ENCODE measurements at places on chromosomes 6 and 20.

DNA sequence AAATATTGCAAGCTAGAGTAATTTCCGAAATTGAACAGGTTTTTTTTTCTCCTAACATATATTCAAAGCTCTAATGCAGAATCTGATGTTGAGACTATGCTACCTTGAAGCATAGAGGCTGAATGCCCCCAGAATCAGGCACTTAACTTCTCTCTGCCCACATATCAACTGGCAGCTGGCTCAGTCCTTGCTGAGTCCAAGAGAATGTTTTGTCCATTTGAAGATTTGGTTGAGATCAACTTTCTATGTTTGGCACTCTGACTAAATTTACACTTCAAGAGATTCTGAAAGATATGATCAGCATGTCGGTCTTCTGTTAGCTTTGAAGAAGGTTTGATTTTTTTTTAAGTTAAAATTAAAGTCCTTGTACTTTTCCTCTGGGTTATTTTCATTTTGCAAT lies 1298.1 kb downstream of the EPHA7 start:
- DNase-seq: no peak

DNA sequence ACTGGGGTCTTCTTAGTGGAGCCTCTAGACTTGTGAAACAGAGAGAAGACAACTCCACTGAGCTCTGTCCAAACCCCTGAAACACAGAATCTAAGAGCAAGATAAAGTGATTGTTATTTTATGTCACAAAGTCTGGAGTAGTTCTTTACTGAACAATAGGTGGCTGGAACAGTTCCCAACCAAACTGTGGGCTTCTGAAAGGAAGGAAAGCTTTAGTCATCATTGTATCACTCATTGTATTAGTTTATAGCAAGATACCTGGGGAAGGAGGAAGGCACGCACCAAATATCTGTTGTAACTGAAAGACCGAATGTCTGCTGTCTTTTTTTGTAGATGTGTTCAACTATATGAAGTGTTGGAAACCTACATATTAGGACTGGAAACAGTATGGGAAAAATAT lies 284.9 kb upstream of the TBX18 start:
- no peak for DNase-seq

GRCh38 chr6:118171852-118172251 lies 264.8 kb downstream of the SLC35F1 start:
- DNase-seq: no peak

DNA sequence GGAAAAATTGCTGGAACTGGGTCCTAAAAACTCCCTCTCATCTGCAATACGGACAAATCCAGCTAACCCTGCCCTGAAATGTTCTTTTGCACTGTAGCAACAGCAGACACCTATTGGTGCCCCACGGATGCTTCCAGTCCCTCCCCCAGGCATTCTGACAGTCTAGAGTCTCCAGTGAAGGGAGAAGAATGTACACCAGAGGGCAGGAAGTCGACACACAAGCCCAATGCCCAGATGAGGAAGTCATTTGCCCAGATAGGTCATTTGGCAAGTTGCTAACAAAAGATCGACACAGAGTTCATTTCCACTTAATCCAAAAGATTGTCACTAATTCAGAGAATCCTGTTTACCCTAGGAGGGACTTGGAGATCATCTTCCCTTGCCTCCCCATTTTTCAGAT lies 293.0 kb upstream of the PRDM1 start:
- no peak for DNase-seq

DNA sequence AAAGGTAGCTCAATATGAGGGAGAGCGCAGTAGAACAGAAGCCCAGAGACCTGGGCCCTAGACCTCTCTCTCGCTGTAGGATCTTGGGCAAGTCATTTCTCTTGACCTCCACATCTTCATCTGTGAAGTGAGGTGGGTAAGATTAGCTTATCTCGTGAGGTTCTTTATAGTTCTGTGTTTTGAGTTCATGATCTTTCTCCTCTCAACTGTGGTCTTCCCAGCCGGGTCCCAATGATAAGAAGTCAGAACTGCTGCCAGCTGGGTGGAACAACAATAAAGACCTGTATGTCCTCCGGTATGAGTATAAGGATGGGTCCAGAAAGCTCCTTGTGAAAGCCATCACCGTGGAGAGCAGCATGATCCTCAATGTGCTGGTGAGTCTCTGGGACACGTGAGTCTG lies 6.9 kb downstream of the PSMF1 start:
- no peak for DNase-seq

GRCh38 chr6:113671421-113671820 lies 185.7 kb upstream of the MARCKS start:
- DNase-seq: no peak

DNA sequence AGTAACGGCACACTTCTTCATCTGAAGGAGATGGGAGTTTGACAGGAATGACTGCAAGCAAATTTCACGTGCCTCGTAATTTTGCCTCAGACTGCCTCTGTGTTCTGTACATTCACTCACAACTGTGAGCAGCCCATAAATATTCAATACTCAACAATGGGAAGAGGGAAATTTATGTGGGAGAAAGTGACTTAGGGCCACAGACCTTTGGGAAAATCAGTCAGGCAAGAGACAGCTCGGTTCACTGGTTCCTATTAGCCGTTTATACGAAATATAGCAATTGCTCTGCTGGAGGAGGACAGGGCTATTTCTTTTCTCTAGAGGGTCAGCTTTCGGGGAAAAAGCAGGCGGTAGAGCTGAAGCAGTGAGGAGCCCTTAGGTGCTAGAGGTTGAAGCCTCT lies 28.0 kb downstream of the OPN5 start:
- DNase-seq: no peak

DNA sequence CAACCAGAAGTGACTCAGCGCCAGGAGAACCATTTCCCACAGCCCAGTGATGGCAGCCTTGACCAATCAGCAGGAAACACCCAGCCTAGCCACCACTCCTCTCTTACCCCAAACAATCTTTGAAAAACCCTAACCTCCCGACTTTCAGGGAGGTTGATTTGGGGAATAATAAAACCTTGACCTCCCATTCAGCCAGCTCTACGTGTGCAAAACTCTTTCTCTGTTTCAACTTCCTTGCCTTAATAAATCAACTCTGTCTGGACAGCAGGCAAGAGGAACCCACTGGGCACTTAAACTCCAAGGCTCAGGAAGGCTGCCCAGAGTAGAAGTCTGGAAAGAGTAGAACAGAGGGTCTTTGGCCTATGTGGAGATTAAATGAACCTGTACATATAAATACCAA lies 35.0 kb downstream of the SERPINB1 start:
- no peak for DNase-seq

DNA sequence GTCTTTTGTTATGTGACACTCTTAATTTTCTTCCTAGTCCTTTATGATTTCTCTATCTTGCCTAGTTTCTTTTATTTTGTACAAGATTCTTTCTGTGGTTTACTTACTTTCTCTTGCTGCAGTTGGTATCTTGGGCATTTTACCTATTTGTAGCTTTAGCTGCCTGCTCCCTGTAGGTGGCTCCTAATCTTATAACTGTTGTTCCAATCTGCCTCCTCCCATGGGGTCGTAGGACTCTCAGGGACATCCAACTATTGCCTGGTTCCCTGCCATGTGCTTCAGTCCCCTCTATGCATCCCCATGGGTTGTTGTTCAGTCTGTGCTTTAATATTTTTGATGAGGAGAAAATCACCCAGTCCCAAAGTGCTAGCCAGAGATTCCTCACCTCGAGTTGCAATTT lies 31.4 kb downstream of the RIN2 start:
- no peak for DNase-seq

DNA sequence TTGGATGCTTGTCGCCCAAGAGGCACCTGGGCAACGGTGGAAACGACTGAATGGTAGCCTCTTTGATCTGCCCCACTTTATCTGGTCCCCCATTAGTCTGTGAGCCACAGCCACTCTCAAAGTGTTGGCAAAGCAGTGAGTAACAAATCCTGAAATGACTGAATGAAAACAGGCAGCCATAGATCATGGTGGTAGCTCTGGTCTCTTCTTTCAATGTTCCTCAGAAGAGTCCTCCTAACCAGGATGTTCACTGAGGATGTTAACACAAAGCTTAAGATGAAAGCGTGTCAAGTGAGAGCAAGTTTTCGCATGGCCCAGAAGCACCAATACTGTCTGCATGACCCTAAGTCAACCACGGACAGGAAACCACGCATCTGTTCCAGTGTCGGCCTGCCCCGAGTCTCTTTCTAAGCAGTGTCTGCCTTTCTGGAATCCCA lies 107.3 kb downstream of the IRF4 start:
- no peak for DNase-seq

Data from brain pericyte (primary cell).